ENCODE measurements at places on chromosomes 4 and X.

DNA sequence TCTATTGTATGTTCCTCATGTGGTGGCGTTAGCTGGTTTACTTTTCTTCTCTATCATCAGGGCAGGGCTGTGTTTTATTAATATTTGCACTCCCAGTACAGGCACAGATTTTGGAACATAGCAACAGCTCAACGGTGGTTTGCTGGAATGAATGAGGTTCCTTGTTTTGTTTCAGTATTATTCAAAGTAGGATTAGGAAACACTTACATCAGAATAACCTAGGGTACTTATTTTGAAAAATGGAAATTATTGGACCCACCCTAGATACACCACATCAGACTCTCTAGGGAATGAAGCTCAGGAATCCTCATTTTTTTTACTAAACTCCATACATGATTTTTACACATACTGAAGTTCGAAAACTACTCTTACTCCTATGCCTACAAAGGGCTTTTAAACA, 108.8 kb upstream of the ENPEP start:
- DNase-seq: no peak

DNA sequence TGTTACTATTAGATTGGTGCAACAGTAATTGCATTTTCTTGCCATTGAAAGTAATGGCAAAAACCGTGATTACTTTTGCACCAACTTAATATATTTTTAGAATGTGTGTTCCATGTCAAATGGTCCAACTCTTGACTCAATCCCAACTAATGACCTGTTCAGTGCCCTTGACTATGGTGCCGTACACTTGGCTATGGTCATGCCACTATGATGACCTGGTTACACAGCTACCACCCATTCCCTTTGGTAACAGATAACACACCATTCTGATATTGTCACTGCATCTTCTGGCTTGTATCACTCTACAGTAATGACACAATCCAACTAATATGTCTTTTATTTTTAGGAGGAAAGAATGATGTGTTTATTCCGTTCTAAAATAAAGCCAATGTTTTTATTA, 469.4 kb downstream of the DMD start:
- no peak for DNase-seq

- no peak for DNase-seq
These were observed 241.7 kb upstream of the TEX13A start for GRCh38 chrX:105462186-105462585.

DNA sequence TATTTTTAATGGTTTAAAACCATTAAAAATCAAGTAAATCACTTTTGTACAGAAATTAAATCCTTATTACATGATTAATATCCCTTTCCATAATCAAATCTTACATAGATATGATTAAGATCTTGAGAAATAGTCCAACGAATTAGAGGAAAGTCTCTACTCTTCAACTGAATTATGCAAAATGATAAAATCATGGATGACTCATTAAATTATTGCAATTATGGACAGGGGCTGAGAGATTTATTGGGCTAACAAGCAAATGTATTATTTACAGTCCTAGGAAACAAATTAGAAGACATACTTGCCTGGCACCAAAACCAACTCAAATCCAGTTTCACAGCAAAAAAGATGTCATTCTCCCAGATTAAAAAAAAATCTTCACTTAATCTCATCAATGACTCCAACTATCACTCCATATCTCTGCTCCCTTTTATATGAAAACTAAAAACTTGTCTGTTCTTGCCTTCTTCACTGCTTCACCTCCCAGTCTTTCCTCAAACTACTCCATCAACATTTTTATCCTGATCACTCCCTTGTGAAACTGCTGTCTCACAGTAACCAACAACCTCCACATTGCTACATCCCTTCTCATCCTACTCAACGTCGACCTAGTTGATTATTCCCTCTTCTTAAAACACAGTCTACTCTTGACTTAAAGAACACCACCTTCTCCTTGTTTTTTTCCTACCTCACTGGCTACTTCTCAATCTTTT, 18.4 kb upstream of the DDX60 start:
- DNase-seq: no peak

- no peak for DNase-seq
These were observed 1328.3 kb downstream of the C4orf33 start for GRCh38 chr4:130424211-130424610.

- no peak for DNase-seq
These were observed 91.3 kb downstream of the PTPN13 start for GRCh38 chr4:86685401-86685800.

DNA sequence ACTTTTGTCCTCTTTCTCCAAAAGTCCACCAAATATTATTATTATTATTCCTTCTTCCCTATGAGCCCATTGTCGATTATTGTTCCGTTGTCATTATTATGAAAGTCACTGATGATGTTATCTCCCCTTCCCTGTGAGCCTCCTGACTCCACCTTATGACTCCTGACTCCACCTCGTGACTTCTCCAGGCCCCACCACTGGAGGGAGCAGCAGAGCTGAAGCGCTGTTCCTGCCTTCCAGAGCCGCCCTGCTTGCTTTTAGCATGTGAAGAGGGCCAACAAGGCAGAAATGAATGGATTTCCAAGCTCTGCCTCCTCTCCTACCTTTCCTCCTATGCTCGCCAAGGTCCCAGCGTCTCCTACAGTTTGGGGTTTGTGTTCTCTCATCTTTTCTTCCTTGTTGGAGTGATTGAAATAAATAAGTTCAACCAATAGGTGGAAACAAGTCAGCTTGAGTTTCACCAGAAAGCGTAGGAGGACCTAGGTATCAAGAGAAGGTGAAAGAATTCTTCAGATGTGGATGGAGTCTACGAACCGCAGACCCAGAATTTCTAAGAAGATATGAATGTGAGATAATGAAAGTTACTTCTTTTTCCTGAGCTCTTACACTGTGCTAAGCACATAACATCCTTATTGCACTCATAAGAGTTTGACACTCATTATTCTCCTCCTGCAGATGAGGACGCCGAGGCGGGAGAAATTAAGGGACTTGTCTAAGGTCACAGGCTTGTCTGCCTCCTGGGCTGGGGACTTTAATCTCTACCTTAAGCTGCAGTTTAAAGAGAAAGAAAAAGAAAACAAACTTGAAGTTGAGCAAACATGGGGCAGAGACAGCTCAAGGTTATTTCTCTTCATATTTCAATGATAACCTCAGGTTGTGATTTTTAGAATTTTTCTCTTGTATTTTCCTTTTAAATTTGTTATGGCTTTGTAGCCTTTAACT, 26.1 kb downstream of the IGSF1 start:
- no peak for DNase-seq

DNA sequence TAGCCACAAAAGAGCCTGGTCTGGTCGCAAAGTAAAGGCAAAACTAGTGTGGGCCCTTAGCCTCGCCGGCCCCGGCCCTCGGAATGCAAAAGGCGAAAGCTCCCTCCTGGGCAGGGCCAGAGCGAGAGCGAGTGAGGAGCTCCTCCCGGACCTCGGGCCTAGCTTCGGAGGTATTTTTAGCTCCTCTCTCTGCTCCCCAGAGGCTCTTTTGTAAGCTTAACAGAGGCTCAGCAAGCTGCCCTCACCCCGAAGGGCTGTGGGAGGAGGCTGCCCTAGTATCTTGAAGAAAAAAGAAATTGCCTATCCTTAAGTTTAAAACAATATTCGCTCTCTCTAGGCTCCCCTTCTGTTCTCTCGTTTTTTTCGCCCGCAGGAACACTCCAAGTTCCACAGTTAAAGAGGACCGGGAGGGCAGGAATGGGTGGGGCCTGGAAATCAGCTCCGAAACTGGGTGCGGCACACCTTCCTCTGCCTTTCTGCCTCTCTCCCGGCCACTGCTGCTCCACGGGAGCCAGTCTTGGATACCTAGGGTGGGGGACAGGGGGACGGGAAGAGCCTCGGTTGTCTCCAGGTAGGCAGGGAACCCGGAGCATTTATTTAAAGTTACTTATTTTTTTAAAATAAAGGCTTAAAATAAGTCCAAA, 12.1 kb downstream of the HAND2 start:
- DNase-seq: no peak

- DNase-seq: no peak
These were observed 80.0 kb downstream of the KCTD8 start for GRCh38 chr4:44368413-44369167.

DNA sequence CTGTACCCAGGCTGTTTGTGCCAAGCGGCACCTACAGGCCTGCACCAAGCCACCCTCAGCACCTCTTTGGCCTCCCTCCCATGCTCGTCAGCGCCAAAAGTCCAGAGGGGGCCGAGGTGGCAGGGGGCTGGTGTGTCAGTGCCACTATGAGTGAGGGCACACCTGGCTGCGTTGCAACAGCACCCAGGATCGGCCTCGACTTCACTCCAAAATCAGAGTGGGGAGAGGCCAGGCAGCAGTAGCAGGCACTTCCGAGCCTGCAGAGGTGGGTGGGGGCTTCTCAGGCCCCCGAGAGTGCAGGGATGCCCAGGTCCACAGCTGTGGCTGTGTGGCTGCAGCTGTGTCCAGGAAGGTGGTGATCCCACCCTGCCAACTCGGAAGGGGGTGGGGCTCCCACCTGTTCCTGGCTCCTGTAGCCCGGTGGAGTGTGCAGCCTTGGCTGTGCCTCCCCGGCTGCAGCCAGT, 58.5 kb downstream of the PPA2 start:
- DNase-seq: no peak

DNA sequence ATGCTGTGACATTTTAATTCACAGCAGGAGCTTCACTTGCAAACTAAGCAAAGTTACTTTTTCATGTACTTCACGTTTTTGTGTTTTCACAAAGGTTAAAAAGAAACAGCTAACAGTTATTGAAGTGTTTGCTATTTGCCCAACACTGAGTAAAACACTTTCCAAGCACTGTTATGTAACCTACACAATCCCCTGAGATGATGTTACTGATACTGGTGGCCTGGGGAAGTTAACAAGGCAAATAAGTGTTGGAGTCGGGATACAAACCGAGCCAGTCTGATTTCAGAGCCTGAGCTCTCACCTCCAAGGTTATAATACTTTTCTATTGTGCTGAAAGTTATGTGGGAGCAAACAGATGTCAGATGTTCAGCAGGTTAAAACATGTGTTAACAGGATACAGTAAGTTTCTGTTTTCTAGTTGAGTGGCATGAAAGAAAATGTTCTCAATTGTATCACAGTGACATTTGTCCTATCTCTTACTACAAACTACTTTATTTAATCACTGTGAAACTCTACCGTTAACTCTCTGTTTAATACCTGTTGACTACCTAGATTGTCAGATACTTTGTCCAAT, 3.9 kb upstream of the CXCL13 start:
- DNase-seq: no peak

- DNase-seq: no peak
These were observed 19.1 kb downstream of the CD99 start for GRCh38 chrX:2710041-2710840.

- DNase-seq: no peak
These were observed 167.4 kb upstream of the FAM47A start for GRCh38 chrX:34299451-34299967.

DNA sequence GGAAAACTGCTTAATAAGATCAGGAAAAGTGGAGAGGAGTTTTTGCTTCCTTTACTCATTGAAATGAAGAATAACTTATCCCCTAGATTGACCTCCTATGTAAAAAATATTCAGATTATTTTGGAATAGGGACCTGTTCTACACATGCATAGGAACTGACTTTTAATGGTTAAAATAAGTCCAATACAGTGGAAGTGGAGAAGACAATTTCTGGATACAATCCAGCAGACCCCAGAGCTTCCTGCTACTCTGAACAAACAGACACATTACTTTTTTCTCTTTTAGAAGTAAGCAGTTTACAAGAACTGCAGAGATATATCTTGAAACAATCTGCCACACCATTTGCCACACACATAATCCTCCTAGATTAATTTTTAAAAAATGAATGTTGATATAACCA, 129.7 kb downstream of the PPA2 start:
- DNase-seq: no peak

- DNase-seq: no peak
These were observed 17.1 kb downstream of the DDX3X start for GRCh38 chrX:41350976-41351569.

DNA sequence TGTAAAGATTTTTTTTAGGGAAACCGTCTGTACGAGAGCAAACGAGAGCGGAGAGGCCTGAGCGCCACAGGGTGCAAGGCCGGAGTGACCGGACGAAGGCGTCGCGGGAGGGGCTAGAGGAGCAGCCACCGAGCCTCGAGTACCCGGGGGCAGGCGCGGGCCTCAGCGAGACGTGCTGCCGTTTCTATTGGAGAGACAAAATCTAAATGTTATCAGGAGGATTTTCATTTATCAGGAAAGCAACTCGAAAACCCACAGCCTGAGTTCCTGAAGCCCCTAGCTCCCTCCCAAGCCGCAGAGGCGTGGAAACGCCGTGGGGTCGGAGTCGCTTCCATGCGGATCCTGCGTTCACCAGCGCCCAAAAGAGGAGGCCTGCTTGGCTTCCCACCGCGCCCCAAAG, 194.3 kb downstream of the MGST2 start:
- no peak for DNase-seq

GRCh38 chrX:104564335-104564734, 1.7 kb upstream of the IL1RAPL2 start:
- no peak for DNase-seq

DNA sequence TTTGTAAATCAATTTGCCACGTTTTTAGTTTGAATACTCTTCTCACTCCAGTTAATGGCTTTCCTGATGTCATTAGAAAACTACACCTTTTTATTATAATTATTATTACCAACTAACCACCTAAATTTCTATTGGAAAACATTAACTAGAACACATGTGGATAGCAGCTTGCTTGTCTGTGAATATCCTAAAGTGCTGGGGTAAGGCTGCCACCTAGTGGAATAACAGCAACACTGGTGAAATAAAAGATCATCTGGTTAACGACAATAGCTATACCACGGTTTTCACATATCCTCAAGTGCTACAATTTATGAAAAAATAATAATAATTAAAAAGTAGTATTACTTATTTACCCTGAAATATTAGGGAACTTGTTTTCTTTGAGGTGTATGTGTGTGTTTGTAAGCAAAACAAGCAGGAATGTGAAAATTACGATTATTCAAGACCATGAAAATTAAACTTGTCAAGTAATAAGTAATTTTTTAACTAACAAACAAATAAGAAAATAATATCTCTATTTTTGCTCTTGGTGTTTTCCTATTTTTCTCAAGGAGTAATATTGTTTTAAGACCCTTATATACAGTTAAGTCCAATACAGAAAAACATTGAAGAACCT, 130.1 kb upstream of the TECRL start:
- DNase-seq: peak; percentile 25

GRCh38 chrX:9458516-9459078, 6.3 kb upstream of the TBL1X start:
- DNase-seq: no peak

All from substantia nigra (tissue), 51 donors.